Pons (tissue), 1 donor: ENCODE measurements at places on chromosomes 3 and 15.

- no peak for DNase-seq
Observed at GRCh38 chr15:81327516-81327915, 3.6 kb upstream of the STARD5 start.

GRCh38 chr3:159448902-159449301 lies 539.7 kb upstream of the IL12A start:
- DNase-seq = no peak

GRCh38 chr3:183816681-183817510 lies 8.5 kb downstream of the MAP6D1 start:
- DNase-seq = no peak

DNA sequence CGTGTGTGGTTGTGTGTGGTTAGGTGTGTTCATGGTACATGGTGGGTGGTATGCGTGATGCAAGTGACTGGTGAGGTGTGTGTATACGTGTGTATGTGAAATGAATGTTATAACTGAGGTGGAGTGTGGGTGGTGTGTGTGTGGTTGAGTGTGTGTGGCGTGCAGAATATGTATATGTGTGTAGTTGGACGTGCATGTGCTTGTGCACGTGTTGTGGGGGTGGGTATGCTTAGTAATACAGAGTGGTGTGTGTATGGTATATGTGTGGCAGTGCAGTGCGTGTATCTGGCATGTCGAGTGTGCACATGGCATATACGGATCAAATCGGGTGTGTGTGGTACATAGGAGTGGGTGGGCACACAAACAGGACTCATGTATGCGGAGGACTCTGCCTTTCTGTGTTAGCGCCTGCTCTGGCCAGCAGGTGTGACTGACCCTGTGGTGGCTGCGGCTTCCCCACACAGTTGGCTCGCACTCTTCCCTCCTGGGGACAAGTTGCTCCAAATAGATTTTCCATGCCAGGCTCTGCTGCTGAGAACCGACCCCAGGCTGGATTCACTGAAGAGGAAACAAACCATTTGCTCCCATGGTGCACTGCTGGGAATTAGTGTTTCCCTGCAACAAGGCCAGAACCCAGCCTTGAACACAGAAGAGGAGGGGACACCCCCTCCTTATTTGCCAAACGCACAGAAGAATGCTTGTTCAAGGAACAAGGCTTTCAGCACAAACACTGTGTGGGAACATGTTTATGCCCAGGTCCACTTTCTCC lies 1.2 kb upstream of the C3orf70 start:
- DNase-seq = peak; percentile 74

- DNase-seq = no peak
Observed at GRCh38 chr3:152445212-152445611, 176.5 kb downstream of the MBNL1 start.

- DNase-seq = no peak
Observed at GRCh38 chr3:148901987-148902791, 37.1 kb downstream of the CPA3 start.

DNA sequence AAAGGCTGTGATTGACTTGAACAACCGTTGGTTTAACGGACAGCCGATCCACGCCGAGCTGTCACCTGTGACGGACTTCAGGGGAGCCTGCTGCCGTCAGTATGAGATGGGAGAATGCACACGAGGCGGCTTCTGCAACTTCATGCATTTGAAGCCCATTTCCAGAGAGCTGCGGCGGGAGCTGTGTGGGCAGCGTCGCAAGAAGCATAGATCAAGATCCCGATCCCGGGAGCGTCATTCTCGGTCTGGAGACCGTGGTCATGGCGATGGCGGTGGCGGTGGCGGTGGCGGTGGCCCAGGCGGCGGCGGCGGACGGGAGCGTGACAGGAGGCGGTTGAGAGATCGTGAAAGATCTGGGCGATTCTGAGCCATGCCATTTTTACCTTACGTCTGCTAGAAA lies 7.8 kb upstream of the NANOGP8 start:
- no peak for DNase-seq

- DNase-seq = no peak
Observed at GRCh38 chr3:34261001-34261385, 462.6 kb downstream of the PDCD6IP start.

GRCh38 chr3:169387751-169388696 lies 275.5 kb downstream of the MECOM start:
- DNase-seq = no peak

DNA sequence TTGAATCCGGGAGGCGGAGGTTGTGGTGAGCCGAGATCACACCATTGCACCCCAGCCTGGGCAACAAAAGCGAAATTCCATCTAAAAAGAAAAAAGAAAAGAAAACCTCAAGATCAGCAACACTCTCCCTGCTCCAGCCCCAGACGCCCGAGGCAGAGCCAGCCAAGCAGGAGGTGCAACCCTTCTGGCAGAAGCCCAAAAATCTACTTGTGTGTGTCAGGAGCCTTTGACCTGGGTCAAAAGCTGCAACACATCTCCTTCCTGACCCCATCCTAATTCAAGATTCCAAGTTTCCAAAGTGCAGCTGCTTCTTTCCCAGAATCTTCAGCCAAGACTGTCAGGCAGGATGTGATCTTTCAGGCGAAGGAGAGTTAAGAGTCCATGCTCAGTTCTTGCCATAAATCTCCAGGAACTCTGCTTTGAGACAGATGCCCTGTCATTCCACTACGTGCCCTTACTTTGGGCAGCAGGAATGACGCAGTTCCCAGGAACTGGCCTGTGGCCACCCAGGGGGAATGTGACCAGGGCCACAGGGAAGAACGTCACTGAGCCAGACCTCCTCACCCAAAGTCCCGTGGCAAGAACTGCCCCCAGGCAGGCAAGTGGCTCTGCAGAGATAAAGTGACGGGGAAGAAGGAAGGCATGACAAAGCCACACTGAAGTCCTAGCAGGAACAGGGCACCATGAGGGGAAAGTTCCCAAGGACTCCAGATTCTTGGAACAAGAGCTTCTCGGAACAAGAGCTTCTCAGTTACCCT lies 39.4 kb downstream of the SH3BP5 start:
- DNase-seq = no peak

GRCh38 chr3:133849346-133849745 lies 43.7 kb downstream of the SRPRB start:
- no peak for DNase-seq

DNA sequence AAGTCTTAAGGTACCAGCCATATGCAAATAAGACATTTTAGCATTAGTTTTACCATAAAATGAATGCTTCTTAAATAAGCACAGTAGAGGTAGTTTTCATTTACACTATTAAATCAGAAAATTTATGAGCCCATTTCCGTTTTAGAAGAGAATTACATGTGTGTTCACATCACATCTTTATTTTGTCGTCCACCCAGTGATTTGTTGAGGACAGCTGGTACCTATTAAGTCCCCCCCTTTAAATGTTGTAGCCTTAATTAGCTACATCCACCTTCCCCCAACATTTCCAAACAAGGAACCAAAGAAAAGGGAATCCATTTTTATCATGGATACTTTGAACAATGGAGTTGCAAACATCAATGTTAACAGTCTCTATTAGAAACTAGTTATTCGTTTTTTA lies 6.8 kb downstream of the IL17RD start:
- DNase-seq = no peak
